T-cell (primary cell): ENCODE measurements at places on chromosomes 16 and 17. TPM values are rescaled to one million over a fixed set of nuclear protein-coding genes. Genes with fewer than 3 reads are reported as not detected.

ATP1B2 gene
- 0.41 TPM for total RNA-seq

FAM171A2 gene
- total RNA-seq = 1.1 TPM

KRT28 gene
- not detected for total RNA-seq

DNA sequence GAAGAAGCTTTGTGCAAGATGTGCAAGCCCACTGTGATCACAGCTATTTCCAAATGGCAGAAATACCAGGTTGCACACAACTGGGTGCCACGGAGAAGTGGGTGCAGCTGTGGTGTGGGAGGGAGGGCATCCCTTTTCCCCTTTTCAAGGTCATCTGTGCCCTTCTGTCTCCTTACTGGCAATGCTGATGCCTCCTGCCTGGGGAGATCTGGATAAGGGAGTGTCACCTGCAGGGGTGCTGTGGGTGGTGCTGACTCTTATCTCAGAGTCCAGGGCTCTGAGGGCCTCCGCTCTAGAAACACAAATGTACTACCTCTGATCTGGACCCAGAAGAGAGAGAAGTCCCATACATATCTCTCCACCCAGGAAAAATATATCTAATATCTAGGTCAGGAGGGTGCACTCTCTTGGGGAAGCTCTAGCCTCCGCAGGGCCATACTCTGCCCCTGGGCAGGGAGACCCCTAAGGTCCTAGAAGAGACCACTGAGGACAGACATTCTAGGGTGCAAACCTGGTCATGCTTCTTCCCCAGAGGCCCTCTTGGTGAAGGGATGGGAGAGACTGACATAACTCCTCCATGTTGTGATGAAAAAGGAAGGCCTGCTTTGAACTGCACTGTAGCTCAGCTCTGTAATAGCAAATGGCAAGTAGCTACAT is 18.5 kb downstream of the NPRL3 start:
- no peak overlapping the region for H3K27ac ChIP-seq
- no peak for DNase-seq
- no peaks in the 10 kb centered on the region for H3K4me1 ChIP-seq
- no peaks in the 10 kb centered on the region for H3K27me3 ChIP-seq

- H3K4me3 ChIP-seq = no peak overlapping the region
- DNase-seq = no peak
- H3K27ac ChIP-seq = peak overlapping the region; percentile 22
- H3K36me3 ChIP-seq = peaks cover 21% of the 10 kb centered on the region
Observed at GRCh38 chr17:16418685-16419068, 3.3 kb downstream of the TRPV2 start.

DNA sequence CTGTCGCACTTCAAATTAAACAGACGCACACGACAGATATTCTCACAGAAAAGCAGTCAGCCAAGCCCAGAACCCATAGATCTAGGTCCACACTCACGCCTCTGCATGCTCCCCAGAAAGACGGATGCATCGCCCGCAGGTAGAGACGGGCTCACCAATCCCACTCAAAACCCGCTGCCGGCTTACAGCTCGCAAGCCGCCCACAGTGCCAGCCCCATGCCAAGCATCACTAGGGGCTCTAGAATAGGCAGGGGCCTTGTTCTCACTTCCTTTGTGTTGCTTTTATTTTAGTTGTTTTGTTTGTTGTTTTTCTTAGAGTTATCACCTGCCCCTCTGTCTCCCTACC is 336 bp upstream of the BMERB1 start:
- no peaks in the 10 kb centered on the region for H3K36me3 ChIP-seq
- no peak for DNase-seq
- no peak overlapping the region for H3K4me3 ChIP-seq
- H3K4me1 ChIP-seq = no peaks in the 10 kb centered on the region

GRCh38 chr17:49552070-49552751 is 23.5 kb upstream of the NXPH3 start:
- no peak for DNase-seq
- no peak overlapping the region for H3K4me3 ChIP-seq
- no peaks in the 10 kb centered on the region for H3K27me3 ChIP-seq
- no peaks in the 10 kb centered on the region for H3K36me3 ChIP-seq
- H3K4me1 ChIP-seq = no peaks in the 10 kb centered on the region

GRCh38 chr17:28433721-28434120 is 27.7 kb upstream of the SLC46A1 start:
- no peak overlapping the region for H3K27ac ChIP-seq
- no peaks in the 10 kb centered on the region for H3K4me1 ChIP-seq
- no peak overlapping the region for H3K4me3 ChIP-seq

GRCh38 chr17:28327709-28328108 is 7.6 kb downstream of the IFT20 start:
- no peak for DNase-seq
- H3K36me3 ChIP-seq = peaks cover 44% of the 10 kb centered on the region
- no peaks in the 10 kb centered on the region for H3K27me3 ChIP-seq

DNA sequence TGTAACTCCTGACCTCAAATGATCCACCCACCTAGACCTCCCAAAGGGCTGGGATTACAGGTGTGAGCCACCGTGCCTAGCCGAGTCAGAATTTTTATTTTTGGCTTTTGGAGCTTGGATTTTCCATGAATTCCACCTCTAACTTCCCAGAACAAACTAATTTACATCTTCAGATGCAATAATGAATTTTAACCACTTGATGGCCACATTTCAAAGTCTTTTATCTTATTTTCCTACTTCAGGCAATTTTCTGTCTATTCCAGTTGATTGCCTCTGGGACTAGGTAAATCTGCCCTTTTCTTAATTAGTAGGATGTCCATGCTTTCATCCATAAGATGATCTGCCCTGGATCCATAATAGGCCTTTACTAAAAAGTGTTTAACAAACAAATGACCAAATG is 156.4 kb upstream of the ANKFN1 start:
- no peak for DNase-seq
- no peak overlapping the region for H3K27ac ChIP-seq
- no peak overlapping the region for H3K4me3 ChIP-seq
- H3K36me3 ChIP-seq = no peaks in the 10 kb centered on the region
- H3K4me1 ChIP-seq = no peaks in the 10 kb centered on the region

DNA sequence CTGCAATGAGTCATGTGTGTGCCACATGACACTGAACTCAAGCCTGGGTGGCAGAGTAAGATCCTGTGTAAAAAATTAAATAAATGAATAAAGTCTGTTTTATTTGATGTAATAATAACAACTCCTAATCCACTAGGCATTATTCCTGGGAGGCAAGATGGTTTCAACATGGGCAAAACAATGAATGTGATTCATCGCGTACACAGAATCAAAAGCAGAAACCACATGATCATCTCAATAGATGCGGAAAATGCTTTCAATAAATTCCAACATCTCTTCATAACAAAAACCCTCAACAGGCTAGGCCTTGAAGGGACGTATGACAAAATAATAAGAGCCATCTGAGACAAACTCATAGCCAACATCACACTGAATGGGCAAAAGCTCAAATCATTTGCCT is 195.4 kb downstream of the CDH11 start:
- no peak overlapping the region for H3K4me3 ChIP-seq
- H3K27ac ChIP-seq = no peak overlapping the region
- H3K27me3 ChIP-seq = no peaks in the 10 kb centered on the region

DNA sequence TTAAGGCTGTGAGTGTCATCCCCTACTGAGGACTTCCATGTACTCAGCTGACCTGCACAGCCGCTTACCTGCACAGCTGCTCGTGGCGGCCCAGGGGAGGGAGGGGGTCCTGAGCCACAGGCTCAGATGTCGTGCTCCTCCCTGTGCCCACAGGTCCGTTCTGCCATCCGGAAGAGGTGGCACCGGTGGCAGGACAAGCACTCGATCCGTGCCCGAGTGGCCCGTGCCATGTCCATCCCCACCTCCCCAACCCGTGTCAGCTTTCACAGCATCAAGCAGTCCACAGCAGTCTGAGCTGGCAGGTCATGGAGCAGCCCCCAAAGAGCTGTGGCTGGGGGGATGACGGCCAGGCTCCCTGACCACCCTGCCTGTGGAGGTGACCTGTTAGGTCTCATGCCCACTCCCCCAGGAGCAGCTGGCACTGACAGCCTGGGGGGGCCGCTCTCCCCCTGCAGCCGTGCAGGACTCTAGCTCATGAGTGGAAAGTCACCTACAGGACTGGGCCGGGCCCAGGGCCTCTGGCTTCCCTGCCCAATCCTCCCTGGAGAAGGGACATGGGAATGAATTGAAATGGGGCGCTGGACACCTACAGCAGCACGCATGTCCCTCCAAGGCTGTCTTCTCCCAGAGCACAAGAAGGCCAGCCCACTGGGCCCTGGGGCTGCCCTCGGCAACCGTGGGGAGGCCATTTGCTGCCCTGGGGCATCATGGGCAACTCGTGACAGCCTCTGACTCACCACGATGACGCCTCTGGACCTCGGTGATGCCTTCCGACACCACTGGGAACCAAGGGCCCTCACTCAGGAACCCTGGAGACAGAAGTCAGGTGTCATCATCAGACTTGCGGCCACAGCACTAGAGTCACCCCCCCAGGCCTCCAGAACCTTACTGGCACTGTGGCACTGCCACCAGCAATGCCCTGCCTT is 9.9 kb upstream of the SPPL2C start:
- no peak overlapping the region for H3K4me3 ChIP-seq
- no peaks in the 10 kb centered on the region for H3K36me3 ChIP-seq
- no peak overlapping the region for H3K27ac ChIP-seq
- no peak for DNase-seq
- peaks cover 4% of the 10 kb centered on the region for H3K4me1 ChIP-seq

DNA sequence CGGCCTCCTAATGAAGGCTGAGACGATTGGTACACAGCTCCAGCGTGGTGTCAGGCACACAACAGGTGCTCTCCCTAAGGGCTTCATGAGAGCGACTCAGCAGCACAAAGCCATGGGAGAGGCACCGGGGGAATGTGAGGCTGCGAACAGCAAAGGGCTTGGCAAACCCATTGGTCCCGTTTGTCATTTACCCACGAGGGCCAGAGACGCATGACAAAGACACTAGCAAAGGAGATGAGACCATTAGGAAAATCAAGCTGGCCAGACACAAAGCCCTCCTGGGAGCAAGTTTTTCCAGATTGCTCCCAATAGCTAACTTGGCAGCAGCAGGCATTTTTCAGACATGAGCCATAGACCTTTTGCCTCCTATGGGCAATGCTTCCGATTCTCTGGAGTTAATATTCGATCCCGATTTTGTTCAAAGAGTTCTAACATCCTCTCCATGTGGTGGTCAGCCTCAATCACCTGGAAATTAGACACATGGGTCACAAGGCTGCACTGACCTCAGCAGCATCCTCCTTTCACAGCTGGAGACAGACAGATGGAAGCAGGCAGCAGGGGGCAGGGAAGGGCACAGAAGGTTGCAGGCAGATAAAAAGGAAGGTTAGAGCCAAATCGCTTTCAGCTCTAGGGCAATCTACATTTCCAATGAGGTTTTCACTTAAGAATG is 38.2 kb downstream of the TK2 start:
- no peak overlapping the region for H3K4me3 ChIP-seq
- H3K36me3 ChIP-seq = no peaks in the 10 kb centered on the region
- peak; percentile 21 for DNase-seq

GRCh38 chr16:49061137-49061714 is 220.4 kb downstream of the CBLN1 start:
- H3K4me1 ChIP-seq = no peaks in the 10 kb centered on the region
- H3K27ac ChIP-seq = no peak overlapping the region
- no peaks in the 10 kb centered on the region for H3K36me3 ChIP-seq
- H3K4me3 ChIP-seq = no peak overlapping the region
- no peak for DNase-seq
- H3K27me3 ChIP-seq = no peaks in the 10 kb centered on the region

DNA sequence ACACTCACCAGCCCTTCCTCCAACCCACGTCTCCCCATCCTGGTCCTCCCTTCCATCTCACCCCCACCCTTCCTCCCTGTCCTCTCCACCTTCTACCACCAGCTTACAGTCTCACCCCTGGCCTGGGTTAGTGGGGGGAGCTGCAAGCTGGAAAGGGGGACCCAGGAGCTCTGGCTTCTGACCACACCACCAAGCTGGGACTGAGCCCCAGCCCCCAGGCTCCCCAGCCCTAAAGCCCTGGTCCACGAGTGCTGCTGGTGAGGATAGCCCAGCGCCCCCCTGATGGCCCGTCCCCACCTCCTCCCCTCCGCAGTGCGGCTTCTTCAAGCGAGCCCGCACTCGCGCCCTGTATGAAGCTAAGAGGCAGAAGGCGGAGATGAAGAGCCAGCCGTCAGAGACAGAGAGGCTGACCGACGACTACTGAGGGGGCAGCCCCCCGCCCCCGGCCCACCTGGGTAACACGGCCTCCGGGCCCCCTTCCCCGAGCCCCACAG is 7.2 kb upstream of the PDK2 start:
- H3K4me1 ChIP-seq = no peaks in the 10 kb centered on the region
- no peaks in the 10 kb centered on the region for H3K36me3 ChIP-seq
- no peak overlapping the region for H3K4me3 ChIP-seq
- DNase-seq = no peak
- H3K27ac ChIP-seq = no peak overlapping the region
- no peaks in the 10 kb centered on the region for H3K27me3 ChIP-seq

DNA sequence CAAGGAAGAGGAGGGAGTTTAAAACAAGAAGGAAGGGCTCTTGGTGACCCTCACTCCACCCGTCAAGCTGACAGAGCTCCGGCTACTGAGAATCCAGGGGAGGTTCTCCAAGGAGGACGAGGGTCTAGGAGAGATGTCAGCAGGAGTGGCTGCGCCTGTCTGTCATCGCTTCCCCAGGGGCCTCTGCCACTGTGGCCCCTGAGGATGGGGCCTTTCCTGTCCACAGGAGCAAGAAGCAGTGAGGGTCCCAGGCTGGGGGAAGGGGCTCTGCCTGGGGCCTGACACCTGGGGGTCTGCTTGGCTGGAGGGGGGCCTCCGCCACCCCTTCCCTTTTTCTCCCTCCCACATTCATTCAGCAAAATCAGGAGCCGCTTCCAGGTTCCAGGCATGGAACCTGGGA is 66.5 kb upstream of the TNRC6C start:
- DNase-seq = no peak
- no peaks in the 10 kb centered on the region for H3K27me3 ChIP-seq
- H3K4me1 ChIP-seq = peaks cover 7% of the 10 kb centered on the region

GRCh38 chr16:73032541-73033270 is 15.2 kb downstream of the ZFHX3 start:
- peaks cover 33% of the 10 kb centered on the region for H3K27me3 ChIP-seq
- DNase-seq = no peak
- H3K36me3 ChIP-seq = no peaks in the 10 kb centered on the region
- H3K4me3 ChIP-seq = no peak overlapping the region
- H3K4me1 ChIP-seq = no peaks in the 10 kb centered on the region
- no peak overlapping the region for H3K27ac ChIP-seq

DNA sequence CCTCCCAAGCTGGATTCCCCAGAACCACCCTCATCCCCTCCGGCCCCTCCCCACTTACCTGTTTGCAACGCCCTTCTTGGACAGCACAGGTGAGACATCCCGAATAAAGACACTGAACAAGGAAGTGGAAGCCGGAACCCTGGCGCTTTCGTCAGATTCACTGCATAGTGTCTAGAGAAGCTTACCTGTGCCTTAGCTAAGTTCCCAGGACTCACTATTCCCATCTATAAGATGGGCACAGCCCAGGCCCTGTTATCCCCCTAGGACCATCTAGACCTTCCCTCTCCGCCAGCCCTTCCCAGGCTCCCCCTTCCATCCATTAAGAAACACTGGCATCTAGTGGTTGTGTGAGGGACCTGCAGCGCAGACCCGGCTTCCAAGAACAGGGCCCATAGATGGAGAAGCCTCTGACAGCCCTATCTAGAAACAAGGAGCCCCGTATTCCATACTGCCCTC is 26.9 kb upstream of the RPL38 start:
- H3K4me1 ChIP-seq = no peaks in the 10 kb centered on the region
- H3K27me3 ChIP-seq = no peaks in the 10 kb centered on the region
- peak; percentile 13 for DNase-seq
- H3K27ac ChIP-seq = no peak overlapping the region
